Left renal cortex interstitium (tissue), 4 donors: ENCODE measurements at places on chromosomes 6 and 20. TPM values are rescaled to one million over a fixed set of nuclear protein-coding genes. Genes with fewer than 3 reads are reported as not detected.

DNA sequence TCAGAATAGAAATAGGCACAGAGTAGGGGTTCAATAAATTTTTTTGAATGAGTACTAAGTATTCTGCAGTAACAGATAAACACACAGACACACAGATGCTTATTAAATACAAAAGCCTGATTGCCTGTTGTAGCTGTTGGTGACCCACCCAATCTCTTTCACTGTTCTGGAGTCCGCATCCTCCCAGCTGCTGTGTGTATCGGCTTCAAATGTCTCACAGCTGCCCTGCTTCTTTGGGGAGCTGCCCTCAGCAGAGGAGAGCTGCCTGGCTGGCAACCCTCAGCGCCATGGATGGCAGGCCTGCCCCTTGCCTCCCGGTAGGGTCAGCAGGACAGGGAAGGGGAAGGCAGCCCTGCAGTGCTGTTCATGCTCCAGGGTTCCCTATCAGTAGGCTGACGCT lies 85.9 kb upstream of the PRND start:
- DNase-seq: no peak

DNA sequence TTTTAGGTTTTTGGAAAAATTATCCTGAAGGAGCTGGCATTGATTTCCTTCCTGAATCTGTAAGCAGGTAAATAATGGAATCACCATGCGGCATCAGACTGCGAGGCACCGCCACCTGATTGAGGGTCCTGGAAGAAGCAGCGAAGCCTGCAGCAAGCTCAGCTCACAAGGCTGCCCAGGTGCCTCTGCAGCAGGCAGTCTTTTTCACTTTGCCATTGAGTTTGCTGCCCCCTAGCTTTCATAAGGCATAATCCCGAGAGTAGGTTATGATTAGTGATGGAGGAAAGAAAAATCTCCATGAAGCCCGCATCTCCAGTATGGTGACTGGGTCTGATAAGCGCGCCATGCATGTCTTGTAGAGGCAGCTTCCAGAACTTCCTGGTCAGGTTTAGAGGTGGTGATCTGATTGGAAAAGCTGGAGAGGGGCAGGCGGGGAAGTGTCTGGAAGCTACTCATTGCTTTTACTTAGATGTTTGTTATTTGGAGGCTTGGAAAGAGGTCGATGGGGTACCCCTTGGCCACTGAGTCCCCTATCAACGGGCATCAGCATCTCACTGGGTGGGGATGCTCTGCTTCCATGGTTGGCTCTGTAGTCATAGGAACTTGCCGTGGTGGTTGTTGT lies 26.7 kb downstream of the IYD start:
- DNase-seq: peak; percentile 53

- no peak for DNase-seq
Observed at GRCh38 chr6:47094241-47094925, 52.3 kb upstream of the ADGRF1 start.

Gene CDSN
- polyA plus RNA-seq: not detected

Gene ZNF165
- 5.0 TPM for polyA plus RNA-seq

DNA sequence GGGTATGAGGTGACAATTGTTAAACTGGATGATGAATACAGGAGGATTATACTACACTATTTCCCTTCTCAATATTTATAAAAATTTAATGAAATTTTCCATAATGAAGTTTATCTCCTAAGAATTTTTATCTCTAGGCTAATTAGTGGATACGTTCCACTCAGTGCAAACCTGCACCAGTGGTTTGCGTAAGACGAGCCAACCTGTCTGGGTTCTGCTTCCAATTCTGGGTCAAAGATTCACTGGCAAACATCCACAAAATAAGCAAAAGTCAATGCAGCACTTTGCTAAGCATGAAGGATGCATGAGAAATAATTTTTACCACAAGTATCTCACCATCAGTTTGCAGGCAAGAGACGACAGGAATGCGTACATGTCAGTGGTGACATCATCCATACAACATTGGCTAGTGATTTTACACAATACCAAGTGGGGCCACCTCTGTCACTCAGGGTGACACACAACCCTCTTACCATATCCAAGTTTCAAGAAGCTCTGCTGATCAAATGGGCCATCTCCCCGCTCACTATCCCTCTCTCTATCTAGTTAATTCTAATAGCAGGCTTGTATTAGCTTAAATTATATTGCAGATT lies 51.7 kb downstream of the FAM50B start:
- no peak for DNase-seq

Gene RSPO3
- polyA plus RNA-seq: 28.8 TPM

GRCh38 chr20:14142171-14142570 lies 146.9 kb downstream of the MACROD2 start:
- peak; percentile 23 for DNase-seq

- DNase-seq: no peak
Observed at GRCh38 chr6:134310817-134311216, 7.1 kb downstream of the SGK1 start.

Gene HLA-DQB2
- 1.6 TPM for polyA plus RNA-seq

Gene RAB22A
- 24.0 TPM for polyA plus RNA-seq

GRCh38 chr6:118621799-118622470 lies 29.5 kb downstream of the CEP85L start:
- DNase-seq: no peak

- no peak for DNase-seq
Observed at GRCh38 chr6:7721649-7722048, 4.2 kb upstream of the BMP6 start.

GRCh38 chr6:113423956-113424355 lies 433.2 kb upstream of the MARCKS start:
- no peak for DNase-seq

- no peak for DNase-seq
Observed at GRCh38 chr6:39880594-39880993, 53.7 kb downstream of the MOCS1 start.

Gene SLC4A11
- polyA plus RNA-seq: 4.1 TPM

Gene GJA1
- 50.8 TPM for polyA plus RNA-seq

DNA sequence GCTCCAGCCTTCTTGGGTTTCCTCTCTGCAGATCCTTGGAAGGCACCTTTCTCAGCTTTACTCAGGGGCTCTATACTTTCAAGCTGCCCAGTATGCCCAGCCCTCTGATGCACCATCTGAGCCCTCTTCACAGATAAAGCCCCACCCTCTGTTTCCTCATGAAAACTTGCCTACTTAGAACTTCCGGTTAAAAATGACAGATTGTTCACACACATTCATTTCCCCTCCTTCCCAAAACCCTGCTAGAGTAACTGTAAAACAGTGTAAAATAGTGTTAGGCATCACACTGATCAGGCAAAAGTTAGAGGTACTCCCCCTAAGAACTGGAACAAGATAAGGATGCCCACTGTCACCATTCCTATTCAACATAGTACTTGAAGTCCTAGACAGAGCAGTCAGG lies 14.0 kb upstream of the GCM1 start:
- DNase-seq: no peak

DNA sequence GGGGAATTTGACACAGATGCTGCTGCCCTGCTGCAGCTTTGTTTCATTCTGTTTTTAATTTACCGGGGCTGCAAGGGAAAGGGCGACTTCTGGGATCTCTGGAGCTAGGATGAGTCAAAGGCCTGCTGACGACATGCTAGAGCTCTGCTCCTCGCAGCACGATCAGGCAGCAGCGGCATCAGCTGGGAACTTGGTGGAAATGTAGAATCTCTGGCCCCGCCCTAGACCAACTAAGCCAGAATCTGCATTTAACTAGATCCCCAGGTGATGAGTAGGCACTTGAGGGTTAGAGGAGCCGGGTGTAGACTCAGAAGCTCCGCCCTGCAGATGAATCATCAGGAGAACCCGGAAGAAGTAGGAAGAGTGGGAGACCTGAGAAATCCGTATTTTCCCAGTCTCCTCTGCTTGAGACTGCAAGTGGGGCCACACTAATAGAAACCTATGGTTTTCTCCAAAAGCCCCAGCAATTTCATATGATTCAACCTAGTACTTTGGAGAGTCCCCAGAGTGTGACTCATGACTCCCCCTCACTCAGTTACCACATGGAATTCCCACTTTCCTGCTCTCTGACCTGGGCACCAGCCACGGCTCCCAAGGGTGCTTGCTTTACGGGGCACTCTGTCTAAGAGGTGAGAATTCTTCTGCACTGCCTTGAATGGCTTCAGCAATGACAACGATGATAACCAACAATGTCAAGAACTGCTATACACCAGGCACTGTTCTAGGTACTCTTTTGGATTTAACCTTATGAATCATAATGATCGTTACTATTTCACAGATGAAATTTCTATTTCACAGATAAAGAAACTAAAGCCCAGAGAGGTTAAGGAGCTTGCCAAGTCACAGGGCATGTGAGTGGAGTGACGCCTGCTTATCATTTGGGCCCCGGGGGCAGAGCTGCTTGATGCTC lies 18.1 kb downstream of the TUBB2B start:
- DNase-seq: no peak

DNA sequence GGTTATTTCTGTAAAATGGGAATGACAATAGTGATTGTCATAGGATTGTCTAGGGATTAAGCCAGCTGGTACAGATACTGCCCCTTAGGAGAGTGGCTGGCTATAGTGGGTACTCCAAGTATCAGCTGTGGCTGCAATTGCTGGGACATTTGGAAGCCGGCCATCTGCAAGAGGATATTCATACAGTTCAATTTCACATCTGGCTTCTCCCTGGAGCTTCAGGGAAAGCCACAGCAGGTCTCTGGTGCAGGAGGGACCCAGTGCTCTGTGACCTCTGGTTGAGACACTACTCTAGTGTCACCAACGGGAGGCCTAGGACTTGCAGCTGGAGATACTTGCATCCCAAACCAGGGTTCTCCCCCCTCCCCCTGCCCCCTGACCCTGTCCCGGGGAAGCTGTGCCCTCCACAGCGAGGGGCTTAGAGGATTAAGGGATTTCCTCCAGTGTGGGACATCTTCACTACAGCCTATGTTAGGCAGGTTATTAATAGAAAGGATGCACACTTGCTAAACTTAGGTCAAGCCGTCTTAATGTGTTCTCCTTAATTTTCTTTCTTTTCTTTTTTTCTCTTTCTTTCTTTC lies 2.7 kb downstream of the SLC2A10 start:
- no peak for DNase-seq

DNA sequence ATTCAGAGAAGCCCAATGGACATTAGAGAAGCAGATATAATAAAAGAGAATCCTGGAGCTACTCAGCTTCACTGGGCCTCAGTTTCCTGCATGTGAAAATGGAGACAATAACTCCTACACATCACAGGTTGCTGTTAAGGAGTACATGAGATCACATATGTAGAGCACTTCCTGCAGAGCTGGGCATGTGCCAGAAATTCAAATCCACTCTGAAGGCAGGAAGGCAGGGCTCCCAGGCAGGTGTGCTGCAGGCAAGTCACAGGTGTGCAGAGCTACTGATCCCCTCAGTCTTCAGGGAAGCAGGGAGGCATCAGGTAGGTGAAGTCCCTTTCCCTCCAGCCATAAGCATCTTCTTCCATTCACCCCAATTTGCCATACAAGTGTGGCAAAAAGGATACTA lies 48.0 kb downstream of the DST start:
- no peak for DNase-seq

DNA sequence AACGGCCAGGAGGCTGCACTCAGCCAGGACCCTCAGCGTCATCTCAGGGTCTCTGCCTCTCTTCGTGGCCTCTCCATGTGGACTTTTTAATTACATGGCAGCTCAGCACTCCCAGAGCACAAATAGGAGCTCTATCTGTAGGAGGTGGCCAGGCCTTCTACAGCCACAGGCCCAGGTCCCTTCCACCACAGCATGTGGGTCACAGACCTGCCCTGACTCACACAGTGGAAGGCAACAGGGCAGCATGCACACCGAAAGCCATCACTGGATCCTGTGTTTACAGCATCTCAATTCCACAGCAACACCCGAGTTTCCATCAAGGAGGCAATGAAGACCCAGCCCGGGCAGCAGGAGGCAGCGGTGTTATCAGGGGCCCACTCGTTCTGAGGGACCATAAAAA lies 65.8 kb upstream of the CD93 start:
- no peak for DNase-seq

GRCh38 chr20:17490501-17490900 lies 40.7 kb downstream of the BFSP1 start:
- no peak for DNase-seq

Gene GDAP1L1
- 0.70 TPM for polyA plus RNA-seq

Gene COL19A1
- polyA plus RNA-seq: 3.3 TPM

DNA sequence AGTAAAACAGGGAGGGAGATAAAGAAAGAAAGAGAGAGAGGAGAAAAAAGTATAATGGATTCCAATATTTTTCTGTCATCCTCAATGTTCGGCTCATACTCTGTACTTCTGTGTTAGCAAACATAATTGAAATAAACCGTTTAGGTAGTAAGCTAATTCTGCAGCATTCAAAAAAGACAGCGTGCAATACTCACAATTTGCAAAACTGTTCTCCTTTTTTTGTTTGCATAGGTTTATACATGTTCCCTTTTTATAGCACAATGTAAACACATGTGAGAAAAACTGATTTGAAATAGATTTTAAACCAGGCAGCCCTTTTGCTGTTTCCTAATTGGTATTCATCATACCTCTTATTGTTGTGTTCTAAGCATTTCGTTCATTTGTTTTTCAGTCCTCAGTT lies 188.9 kb downstream of the PLCB1 start:
- DNase-seq: no peak

Gene PAK5
- 0.39 TPM for polyA plus RNA-seq

Gene TRMT6
- 20.2 TPM for polyA plus RNA-seq

GRCh38 chr20:21509079-21509596 lies 4.7 kb downstream of the NKX2-2 start:
- no peak for DNase-seq

DNA sequence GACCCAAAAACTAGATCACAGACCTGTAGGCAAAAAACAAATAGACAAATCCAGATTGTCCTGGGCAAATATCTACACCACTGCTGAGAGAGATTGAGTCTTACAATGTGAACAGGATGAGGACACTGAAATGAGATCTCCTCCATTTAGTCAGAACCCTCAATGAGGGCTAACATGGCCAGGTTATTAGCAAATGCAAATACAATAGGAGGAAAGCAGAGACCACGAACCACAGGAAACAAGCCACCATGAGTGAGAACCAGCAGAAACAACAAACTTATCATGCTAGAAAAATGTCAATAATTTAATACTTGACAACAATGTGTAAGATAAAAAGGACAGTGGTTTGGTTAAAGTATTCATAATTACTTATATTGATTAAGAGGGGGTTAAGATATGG lies 162.8 kb downstream of the SYNE1 start:
- DNase-seq: no peak

DNA sequence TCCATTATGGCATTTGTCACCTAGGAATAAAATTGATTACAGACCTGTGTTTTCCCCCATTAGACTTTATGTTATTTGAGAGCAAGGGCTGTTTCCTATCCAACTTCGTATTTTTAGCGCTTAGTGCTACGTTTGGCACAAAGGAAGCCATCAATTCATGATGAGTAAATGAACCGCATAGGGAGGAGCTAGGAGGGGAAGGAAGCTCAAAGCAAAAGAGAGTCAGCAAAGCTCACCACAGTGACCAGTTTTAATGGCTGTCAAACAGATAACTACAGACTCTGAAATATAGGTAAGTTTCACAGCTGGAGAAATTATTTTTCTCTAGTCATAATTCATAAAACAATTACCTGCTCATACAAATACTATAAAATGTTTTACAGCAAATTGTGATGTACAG lies 6.9 kb upstream of the SAMD3 start:
- no peak for DNase-seq

Gene IRF4
- 0.19 TPM for polyA plus RNA-seq

DNA sequence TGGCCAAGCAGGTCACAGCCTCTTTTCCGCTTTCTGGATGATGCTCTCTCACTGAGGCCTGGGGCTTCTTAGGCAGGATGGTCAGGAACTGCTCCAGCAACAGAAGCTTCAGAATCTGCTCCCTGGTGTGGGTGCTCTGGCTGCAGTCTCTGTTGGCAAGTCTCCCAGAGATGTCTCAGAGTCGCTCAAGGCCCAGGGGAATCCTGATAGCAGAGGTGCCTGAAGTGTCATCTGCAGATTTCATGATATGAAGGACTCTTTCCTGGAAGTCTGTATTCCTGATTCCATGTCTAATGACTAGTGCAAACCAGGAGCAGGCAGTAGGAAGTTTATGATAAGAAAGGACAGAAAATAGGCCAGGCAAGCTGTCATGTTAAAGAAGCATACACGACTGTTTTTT lies 20.3 kb downstream of the ZSCAN31 start:
- no peak for DNase-seq
